ENCODE measurements at places on chromosomes 5 and 9.
A peak's percentile ranks its signal among the peaks of the same experiment; 100 is the strongest.

GRCh38 chr5:54754420-54754819, 231.0 kb downstream of the ESM1 start:
- ATAC-seq = no peak

DNA sequence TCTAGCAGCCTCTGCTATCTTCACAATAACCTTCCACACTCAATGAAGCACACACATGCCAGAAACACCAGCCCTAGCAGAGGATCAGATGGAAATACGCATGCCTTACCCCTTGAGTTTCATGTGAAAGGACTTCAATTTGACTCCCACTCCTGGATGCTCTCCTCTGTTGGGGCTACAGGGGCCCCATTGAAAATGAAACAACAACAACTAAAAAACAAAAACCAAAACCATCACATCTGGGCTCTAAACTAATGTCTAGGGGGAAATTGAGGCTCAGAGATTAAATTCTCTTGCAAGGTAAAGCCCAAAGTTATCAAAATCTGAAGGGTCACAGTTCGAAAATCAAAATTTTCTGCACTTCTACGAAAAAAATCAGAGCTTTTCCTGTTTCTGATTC, 7.9 kb upstream of the RFESD start:
- no peak for ATAC-seq

DNA sequence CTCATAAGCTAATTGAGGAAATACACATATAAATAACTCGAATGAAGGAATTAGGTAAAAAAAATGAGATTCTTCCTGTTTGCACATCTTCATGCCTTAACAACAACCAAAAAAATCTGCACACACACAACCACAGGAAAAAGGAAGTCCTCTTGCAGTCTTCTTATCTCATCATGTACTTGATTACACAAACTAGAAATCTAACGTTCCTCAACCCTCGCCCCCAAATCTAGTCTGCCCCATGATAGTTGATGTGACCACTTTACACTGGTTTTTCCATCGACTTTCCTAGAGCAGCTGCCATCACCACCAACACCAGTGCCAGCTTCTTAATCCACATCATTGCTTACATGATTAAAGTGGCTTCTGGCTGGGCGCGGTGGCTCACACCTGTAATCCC, 31.2 kb upstream of the RNU6ATAC start:
- ATAC-seq = no peak

DNA sequence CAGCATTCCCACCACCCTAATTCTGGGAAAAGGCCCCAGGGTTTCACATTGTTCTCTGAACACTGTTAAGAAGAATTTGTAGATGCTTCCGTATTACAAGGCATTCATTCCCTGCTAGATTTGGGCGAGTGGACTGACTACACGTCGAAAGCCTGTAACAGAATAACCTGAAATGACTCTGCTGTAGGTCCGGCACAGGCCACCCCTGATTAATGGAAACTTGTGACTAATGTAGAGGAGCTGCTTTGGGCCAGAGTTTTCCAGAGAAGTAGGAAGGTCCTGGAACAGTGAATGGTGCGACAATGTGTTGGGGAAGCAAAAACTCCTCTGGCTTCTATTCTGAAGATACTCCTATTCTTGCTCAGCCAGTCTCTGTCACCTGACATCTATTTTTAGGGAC, 87.6 kb downstream of the NR3C1 start:
- no peak for ATAC-seq

GRCh38 chr5:432928-433791, 9.8 kb upstream of the EXOC3 start:
- no peak for ATAC-seq

GRCh38 chr5:1642621-1643061, 118.9 kb upstream of the LPCAT1 start:
- ATAC-seq = no peak

DNA sequence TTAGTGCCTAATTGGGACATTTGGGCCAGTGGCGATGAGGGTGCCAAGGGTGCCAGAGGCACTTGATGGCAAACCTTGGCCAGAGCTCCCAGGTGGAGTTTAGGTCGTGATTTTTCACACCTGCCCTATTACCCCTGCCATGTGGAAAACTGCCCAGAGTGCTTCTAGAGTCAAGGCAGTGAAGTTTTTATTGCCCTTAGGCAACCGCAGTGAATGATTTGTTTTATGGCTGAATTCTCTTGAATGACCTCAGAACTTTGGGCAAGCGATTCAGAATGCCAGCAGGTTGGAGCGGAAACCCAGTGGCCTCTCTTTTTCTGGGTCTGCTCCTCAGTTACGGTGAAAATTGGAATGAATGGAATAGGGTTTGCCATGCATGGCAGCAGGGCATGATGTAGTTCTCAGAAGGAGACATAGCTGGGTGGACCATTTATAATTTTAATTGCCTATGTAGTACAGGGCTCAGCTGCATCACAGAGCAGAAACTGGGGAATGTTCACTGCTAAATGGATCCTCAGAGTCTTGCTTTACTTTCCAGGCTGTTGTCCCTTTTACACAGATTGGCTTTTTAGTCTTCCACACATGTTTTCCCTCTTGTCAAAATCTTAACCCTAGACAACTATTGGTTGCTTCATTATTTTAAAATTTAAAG, 820.0 kb upstream of the SEMA6A start:
- no peak for ATAC-seq

DNA sequence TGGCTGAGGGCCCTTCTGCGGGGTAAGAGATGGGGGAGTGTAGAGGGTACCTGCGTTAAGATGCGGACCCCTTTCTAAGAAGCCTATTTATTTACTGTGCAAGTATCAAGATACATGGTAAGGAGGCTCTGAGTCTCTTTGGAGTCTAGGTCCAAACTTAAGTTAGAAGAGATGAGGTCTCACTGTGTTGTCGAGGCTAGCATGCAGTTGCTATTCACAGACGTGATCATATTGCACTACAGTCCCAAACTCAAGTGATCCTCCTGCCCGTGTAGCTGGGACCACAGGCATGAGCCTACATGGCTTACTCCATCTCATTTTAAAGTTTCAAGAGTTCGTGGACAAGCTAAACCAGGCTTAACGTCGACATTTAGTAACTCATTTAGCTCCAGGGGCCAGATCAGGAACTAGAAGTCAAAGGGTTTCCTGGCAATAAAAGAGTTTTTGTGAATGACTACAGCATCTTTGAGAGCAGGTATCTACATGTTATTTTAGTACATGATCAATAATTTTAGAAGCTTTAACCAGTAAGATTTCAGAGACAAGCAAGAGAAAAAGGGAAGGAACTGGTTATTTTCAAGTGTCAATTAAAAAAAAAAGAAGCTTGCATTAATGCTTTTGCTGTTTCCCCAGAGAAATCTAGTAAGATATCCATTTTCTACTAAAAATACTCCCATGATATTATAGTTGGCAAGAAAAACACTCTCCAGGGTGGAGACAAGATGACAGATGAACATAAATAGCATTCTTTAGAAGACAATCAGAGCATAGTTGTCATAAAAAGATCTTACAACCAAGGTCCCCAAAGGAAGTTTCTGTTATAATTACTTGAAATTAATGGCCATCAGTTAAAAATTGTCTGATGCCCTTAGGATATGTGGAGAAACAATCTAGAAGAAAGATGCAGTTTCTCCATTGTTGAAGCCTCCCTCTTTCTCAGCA, 141.3 kb downstream of the SCAMP1 start:
- ATAC-seq = no peak

- no peak for ATAC-seq
Observed at GRCh38 chr9:90801973-90802322, 329 bp downstream of the SYK start.

GRCh38 chr5:97420646-97421045, 237.6 kb upstream of the RIOK2 start:
- ATAC-seq = no peak

- ATAC-seq = no peak
Observed at GRCh38 chr9:87675906-87676515, 49.9 kb upstream of the CTSL start.

GRCh38 chr5:165858118-165858517, 2352.7 kb downstream of the MAT2B start:
- ATAC-seq = no peak

DNA sequence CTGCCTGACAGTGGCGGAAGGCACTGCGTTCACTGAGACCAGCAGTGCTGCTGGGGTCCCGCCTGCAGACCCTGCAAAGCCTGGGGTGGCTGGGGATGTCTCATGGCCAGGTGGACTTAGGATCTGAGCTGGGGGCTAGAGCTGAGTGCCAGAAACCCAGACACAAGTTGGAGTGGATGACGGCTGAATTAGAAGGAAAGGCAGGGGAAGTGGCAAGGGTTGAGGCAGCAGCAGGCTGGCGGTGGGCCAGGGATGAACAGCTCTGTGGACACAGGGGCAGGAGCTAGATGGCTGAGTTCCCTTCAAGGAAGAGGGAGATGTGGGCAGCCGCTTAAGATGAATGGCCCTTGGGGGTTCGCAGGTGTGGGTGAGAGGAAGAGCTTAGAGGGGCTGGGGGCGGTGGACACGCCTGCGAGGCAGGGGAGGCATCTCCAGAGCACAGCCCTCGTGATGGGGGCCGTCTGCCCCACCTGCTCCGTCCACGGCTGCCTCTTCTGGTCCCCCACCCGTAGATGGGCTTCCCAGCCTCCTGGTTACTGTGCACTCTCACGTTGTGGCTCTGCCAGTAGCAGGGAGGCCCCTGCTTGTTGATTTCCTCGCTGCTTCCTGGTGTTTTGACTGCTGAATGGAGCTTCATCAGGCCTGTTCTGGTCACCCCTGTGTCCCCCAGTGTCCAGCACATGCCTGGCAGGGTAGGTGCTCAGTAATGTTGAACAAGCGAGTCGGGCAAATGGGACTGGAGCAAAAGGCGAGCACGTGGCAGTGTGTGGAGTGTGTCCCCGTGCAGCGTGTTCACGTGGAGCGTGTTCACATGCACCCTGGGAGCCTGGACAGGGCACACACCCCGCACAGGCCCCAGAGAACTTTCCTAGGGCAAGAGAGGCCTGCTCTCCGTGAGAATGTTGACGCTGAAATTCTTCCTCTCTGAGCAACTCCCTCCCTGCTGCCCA, 168.2 kb downstream of the CACNA1B start:
- no peak for ATAC-seq

- ATAC-seq = no peak
Observed at GRCh38 chr5:56673171-56673570, 142.2 kb upstream of the MAP3K1 start.

DNA sequence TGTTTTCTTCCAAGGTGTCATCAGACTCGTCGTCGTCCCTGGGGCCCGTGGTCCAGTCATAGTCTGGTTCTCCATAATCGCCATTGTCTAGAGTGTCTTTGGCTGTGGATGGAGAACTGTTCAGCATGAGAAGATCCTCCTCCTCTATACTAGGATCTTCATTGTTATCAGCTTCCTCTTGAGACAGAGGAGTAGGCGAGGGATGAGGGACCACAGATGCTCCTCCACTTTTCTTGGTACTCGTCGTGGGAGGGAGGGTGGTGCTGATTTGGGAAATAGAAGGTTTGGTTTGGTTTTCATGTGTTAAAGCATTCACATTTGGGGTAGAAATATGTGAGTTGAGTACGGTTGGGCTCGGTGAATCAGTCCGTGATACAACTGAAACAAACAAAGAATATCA, 8.8 kb downstream of the C5orf15 start:
- no peak for ATAC-seq

- ATAC-seq = no peak
Observed at GRCh38 chr5:45454114-45454513, 242.1 kb downstream of the HCN1 start.

DNA sequence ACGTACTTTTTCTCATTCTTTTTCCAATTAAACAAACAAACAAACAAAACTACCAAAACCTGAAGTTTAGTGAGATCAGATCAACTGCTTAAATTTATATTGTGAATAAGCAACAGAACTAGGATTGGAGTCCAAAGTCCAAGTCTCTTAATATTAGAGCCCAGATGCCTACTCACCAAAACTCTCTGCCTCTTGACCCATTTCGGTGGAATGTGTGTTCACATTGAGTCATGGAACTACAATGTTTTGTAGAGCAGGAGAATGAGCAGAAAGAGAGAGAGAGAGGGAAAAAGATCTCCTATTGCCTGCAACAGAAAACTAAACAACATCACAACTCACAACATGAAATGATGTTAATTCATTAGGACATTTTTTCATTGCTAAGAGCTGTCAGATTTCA, 751.1 kb downstream of the TLR4 start:
- ATAC-seq = no peak

- no peak for ATAC-seq
Observed at GRCh38 chr9:34158362-34158869, 20.4 kb upstream of the UBAP1 start.

GRCh38 chr5:159001247-159001646, 98.5 kb downstream of the EBF1 start:
- no peak for ATAC-seq

DNA sequence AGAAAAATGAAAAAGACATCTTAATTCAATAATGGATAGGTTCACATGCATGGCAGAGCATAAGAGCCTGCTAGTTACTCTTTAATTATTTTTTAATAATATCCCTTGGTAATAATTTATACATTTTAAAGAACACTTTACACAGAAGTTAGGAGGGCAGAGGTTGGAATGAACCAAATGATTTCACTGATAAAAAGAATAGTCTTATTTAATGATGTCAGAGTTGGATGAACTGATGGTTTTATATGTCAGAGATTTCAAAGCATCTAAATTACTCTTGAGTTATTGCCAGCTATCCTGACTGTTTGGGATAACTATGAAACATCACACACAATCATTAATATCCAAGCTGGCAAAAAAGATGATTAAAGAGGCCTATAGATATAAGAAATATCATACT, 244.8 kb downstream of the CSNK1G3 start:
- no peak for ATAC-seq

DNA sequence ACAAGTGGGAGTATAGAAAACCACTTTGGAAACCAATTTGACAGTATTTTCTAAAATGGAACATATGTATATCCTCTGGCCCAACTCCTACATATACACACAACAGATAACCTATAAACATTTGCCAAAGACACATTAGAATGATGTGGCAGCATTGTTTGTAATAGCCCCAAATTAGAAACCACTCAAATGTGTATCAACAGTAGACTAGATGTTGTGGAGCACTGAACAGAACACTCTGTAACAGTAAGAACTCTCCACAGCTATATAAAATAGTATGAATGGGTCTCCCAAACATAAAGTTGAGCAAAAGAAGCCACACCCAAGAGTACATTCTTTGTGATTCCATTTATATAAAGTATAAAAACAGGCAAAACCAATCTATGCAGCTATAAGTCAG, 6.1 kb downstream of the ZNF622 start:
- peak; percentile 30 for ATAC-seq

- no peak for ATAC-seq
Observed at GRCh38 chr9:31335529-31336234, 1048.8 kb upstream of the ACO1 start.

- ATAC-seq = no peak
Observed at GRCh38 chr9:121464968-121465367, 34.7 kb downstream of the GGTA1 start.

GRCh38 chr9:17837965-17838364, 259.1 kb downstream of the SH3GL2 start:
- no peak for ATAC-seq

DNA sequence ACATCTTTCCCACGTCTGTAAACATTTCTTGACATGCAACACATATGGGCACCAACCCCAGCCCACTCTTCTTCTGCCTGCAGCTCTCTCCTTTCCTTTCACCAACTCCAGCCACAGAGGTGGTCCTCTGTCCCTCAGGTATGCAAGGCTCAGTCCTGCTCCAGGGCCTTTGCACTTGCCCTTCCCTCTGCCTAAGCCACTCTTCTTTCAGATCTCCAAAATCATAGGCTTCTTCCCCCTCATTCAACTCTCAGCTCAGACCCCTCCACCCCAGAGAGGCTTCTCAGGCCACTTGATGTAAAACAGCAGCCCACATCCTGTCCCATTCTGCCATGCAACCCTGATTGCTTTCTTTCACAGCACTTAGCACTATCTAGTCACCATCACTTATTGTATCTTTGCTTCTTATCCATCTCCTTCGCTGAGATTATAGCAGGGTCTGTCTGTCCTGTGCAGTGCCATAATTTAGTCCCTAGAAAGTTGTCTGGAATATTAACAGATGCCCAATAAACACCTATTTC, 3.4 kb downstream of the LIFR start:
- no peak for ATAC-seq

All from activated CD4-positive, CD25-positive, alpha-beta regulatory T cell treated with anti-CD3 and anti-CD28 coated beads, Interleukin-2, amount 50 U/mL, for 24 hours (primary cell).